ENCODE measurements at places on chromosomes 2 and 18. TPM values are rescaled to one million over a fixed set of nuclear protein-coding genes. Genes with fewer than 3 reads are reported as not detected.
A peak's percentile ranks its signal among the peaks of the same experiment; 100 is the strongest.

- DNase-seq = peak; percentile 13
Observed at GRCh38 chr18:59696311-59697235, 650 bp downstream of the CCBE1 start.

DNA sequence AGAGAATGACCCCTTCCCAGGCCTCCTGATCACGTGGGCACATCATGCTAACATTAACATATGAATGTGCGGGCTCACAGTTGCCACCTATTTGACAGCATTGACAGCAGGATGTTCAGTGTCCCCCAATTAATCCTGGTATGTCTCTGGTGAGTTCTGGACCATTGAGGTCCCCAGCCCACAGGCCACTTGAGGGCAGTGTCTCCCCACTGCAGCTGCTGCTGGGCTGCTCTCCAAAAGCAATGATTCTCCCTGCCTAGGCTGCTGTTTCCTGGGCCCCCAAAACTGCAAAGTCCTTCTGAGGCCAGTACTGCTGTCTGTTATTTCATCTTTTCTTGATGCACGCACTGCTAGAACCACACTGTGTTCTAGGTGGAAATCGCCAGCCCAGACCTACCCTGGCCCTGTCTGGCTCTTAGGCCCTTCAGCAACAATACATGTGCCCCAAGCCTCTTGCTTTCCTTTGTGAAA lies 52.7 kb upstream of the MAPK4 start:
- DNase-seq = peak; percentile 10

DNA sequence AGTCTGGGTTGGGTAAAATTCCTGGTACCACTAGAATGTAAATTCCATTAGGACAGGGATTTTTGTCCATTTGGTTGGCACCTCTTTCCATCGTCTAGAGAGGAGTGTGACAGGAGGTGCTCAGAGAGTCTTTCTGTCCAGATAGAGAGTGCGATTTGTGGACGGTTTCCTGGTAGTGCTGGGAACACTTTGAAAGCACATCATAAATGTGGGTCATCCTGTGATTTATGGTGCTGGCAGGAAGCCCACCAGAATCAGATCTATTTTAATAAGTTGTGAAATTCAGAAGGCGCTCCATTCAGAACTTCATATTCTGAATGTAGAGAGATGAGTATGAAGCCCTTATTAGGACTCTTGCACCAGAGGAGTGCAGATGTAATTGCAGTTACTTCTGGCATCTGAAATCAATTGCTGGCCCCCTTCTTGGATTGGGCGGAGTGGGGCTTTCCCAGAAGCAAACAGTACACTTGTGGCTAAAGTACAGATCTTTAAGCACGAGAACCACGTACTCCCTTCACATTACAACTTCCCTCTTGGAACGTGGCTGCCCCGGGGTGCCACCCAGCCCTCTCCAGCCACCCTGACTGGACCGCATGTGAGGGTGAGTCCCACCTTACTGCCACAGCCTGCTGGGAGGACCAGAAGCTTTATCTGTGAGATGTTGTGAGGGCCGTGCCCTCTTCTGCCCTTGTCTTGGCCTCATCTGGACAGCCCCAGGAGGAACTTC lies 243.2 kb downstream of the MYO3B start:
- DNase-seq = no peak

Gene PPM1G
- 132 TPM for total RNA-seq

Gene SPC25
- 47.1 TPM for total RNA-seq
